Suprapubic skin (tissue), 4 donors: ENCODE measurements at places on chromosomes 3 and 15. TPM values are rescaled to one million over a fixed set of nuclear protein-coding genes. Genes with fewer than 3 reads are reported as not detected.
A peak's percentile ranks its signal among the peaks of the same experiment; 100 is the strongest.

- DNase-seq = no peak
These were observed 28.4 kb upstream of the MAGI1 start for GRCh38 chr3:66066963-66067617.

- DNase-seq = no peak
These were observed 45.6 kb downstream of the SST start for GRCh38 chr3:187624588-187624987.

DNA sequence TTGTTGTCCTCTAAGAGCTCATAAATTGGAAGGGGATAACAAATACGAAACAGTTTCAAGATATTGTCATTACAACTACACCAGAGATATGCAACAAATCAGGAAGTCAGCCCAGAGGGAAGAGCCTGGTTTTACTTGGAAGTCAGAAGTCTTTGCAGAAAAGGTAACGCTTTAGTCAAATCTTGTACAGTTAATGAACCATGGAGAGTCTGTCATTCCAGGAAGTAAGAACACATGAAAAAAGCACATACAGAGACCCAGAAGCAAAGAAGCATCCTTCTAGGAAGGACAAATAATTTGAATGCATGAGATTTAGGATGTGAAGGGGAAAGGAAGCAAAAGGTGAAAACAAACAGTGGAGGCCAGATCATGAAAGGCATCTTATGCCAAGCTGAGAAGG lies 19.6 kb downstream of the DYNC1LI1 start:
- no peak for DNase-seq

DNA sequence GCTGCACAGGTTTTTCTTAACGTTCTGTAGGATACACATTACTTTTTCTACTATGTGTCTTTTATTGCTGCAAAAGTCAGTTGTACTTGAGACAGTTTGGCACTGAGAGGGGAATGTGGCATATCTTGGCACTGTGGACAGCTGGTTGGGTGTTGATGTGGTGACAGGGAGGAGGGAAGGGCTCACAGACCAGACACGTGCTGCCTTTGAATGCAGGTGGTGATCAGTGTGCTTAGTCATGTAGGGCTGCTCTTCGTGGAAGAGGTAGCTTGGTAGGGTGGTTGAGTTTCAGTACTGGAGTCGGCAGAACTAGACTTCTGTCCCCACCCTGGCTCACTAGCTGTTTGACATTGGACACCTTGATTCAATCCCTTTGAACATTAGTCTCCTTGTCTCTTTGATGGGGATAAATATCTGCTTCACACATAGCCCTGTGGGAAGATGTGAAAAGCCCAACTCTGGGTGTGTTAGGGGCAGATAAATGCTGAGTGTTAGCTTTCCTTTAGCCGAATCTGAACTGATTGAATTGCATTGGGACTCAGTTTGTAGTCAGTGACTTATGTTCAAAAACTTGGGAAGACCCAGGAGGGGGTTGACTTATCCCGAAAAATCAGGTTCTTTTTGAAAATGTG lies 108.4 kb downstream of the PTPRG start:
- DNase-seq = no peak

- no peak for DNase-seq
These were observed 14.5 kb upstream of the SLC41A3 start for GRCh38 chr3:126098391-126098858.

Gene SPSB4
- 0.51 TPM for total RNA-seq

DNA sequence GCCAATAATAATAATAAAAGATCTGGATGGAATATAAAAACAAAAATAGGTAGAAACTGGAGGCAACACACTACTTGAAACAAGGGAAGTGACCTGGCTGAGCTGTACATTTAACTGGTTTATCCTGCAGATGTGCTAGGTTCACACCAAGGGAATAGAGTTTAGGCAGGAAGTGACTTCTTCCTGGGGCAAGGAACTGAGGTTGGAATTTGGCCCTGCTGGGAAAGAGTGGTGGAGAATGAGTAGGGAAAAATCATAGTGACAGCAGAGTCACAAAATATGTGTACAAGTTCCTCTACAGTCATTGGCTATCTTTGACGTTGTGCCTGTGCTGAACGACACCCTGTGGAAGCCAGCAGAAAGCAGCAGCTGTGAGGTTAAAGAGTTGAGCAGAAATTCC lies 44.1 kb downstream of the ARHGAP11B start:
- DNase-seq = no peak

- no peak for DNase-seq
These were observed 261.5 kb upstream of the LRTM1 start for GRCh38 chr3:55189359-55189801.

DNA sequence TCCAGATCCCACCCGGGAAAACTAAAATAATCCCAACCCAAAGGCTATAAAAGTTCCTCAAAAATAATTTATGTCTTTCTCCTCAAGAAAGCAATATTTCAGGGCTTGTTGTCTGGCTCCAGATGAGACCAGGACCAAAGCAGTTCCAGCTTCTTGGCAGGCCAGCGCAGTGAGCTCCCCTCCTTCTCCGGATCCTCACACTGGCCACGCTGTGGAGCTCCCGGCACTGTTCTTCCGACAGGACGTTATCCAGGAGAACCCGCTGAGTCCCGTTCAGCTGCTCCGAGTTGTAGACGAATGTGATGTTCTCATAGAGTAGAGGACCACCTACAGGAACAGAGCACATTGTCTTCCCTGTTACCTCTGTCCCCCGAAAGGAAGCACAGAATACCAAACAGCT lies 146.3 kb downstream of the P3H2 start:
- DNase-seq = no peak

DNA sequence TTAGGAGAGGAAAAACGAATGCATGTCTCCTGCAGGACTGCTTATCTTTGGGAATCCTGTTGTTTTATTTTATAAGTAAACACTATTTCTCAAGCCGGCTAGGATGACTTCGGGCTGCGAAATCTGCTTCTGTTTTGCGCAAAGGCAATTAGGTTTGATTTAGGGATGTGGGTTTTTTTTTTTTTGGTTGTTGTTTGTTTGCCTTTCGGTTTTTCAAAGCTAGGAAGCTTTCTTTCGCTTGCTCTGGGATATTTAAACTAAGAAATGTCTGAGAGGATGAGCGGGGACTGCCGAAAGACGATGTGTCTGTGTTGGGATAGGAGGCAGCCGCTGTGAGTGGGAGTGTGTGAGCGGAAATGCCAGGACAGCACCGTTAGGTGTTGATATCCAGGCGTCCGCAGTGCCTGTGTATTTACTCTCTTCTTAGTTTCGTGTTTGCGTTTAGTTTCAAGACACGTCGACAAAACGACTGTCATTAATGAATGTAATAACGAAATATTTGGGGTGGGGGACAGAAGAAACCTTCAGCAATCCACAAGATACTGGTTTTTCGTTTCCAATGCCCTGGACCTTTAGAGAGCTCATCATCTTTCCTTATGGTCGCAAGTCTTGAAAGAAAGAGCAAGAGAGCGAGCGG lies 604 bp downstream of the ISL2 start:
- no peak for DNase-seq

GRCh38 chr3:55486857-55487380 lies at the start of gene WNT5A:
Gene WNT5A (minus strand): TSS chr3:55487306. CDS start chr3:55486985, 321 bp downstream.
- peak; percentile 59 for DNase-seq

DNA sequence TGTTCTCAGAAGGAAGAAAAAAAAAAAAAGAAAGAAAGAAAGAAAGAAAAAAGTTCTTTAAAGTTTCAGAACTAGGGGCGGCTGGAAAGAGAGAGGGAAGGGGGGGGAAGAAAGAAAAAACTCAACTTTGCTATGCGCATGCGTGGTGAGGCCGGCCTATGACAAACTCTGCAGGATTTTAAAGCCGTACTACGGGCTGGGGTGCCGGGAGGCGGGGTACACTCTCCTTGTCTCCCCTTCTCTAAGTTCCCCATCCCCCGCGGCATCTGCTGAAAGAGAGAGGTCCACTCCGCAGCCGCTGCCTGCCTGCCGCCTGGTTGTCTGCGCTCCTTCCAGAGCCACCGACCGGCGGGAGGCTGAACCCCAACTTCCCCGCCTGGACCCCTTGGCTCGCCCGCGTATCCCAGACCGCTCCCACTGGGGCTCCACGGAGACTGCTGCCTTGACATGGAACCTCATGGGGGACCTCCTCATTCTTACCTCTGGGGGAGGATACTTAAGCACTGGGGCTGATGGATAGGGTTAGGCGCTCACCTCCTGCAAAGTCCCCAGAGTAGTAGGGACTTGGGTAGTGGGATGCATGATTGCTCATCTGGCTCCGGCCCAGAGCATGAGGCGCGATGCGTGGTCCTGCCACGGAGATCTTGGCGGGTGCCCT lies 1.4 kb upstream of the WNT5A start:
- DNase-seq = no peak

DNA sequence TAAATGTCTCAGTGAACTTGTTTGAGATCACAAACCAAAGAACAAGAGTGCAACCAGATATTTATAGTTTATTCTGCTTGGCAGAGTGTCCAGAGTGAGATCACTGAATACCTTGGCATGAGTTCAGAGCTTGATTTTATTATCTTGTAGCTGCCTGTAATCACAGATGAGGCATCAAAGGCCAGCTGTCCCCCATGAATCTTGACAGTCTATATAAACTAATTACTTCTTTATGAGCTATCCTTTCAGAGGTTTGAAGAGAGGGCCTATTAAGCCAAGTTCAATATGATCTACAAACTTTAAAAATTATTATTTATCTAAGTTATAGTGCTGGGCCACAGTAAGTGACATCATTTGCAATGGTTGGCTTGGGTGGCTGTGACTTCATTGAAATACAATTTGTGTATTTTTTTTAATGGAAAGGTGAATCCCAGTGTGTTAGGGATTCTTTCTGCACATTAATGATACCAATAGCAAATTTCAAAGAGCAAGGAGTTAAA lies 251.5 kb downstream of the CLSTN2 start:
- no peak for DNase-seq

- DNase-seq = no peak
These were observed 49.8 kb upstream of the SGO1 start for GRCh38 chr3:20235796-20236195.

GRCh38 chr3:62812631-62813030 lies 62.6 kb downstream of the CADPS start:
- DNase-seq = no peak

DNA sequence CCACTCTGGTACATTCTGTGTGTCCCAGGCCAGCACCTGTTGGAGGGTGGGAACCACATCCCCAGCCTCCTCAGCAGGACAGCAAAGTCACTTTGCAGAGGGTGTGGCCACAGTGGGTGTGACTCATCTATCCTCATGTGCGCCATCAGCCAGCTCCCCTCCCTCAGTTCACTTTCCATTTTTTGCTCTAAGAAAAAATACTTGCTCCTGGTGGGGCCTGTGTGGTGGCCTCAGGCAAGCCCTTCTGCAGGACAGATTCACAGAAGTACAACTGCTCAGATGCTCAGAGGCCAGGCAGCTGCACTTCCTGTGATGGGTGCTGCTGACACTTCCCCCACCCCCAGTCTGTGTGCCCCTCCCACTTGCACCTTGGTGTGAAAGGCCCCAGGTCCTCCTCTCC lies 78.3 kb upstream of the ALDH1L1 start:
- no peak for DNase-seq

GRCh38 chr3:28637742-28638141 lies 289.1 kb upstream of the AZI2 start:
- no peak for DNase-seq

Gene GPR149
- total RNA-seq = not detected

GRCh38 chr3:40267937-40268724 lies 41.4 kb upstream of the EIF1B start:
- no peak for DNase-seq

DNA sequence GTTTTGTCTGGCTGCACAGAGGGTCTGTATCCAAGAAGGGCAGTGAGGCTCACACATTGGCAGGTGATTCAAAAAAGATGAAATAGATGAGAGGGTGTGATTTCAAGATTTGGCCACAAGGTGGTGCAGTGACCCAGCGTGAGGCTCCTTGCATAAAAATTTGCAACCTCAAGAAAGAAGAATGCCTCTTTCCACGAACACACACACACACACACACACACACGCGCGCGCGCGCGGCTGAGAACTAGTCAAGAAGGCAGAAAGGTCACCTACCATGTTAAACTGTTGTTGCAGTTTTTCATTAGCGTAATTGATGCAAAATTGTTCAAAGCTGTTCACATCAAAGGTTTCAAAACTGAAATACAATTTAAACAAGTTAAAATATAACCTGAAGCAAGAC lies 39.2 kb downstream of the MYO5C start:
- DNase-seq = peak; percentile 81

DNA sequence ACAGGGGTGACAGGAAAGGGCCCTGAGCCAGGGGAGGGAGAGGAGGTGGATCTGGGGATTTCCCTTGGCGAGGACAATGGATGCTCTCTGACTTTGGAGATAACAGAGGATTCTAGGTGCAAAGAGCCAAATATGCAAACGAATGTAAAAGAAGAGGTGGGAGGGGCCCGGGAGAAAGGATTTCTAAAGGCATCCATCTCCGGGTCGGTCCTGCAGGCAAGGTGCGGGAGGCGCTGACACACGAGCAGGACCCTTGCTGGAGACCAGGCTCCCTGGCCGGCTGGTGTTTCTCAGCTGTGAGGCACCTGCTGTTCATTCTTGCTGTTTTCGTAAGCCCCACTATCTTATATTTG lies 115.2 kb upstream of the TLE3 start:
- no peak for DNase-seq

DNA sequence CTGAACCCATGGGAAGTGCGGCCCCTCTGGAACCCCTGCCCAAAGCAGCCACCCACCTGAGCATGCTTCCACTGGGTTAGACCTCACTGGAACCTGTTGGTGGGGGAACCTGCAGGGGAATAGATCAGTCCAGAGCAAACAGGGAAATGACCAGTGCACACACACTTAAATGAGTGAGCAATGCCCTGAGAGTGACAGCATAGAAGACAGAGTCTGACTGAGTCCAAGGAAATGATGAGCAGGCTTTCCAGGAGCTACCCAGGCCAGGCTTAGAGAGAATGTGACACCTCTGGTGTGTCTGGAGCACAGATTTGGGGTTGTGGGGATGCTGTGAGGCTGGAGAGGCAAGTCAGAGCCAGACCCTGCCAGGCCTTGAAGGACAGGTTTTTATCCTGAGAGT lies 28.5 kb downstream of the PLA1A start:
- no peak for DNase-seq

DNA sequence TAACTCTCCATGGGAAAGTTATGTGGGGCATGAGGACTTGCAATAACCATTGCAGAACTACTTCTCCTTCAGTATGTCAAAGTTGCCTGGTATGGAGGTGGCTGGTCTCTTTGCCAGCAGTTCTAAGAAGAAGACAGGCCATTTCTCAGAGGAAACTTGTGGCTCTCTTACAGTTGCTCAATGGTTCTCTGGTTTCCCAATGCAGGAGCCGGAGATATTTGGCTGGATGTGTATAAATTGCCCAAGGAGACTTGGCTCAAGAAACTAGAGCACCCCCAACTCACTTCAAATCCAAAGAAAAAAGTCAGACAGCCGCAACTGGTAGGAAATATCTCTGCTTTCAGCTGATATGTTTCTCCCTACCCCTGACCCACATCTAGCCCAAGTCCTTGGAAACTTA lies 24.2 kb downstream of the WDR93 start:
- no peak for DNase-seq

GRCh38 chr3:148828136-148828690 lies 602 bp downstream of the CPB1 start:
- DNase-seq = no peak

Gene FAM240A
- total RNA-seq = not detected

- no peak for DNase-seq
These were observed 53.3 kb upstream of the LIPC start for GRCh38 chr15:58378241-58379085.

- no peak for DNase-seq
These were observed 20.0 kb upstream of the SLC28A2 start for GRCh38 chr15:45231864-45232562.

- no peak for DNase-seq
These were observed 82.0 kb upstream of the MYRIP start for GRCh38 chr3:39727415-39727814.

Gene SATB1
- 41.9 TPM for total RNA-seq

GRCh38 chr3:42120866-42121265 lies 29.7 kb downstream of the TRAK1 start:
- peak; percentile 41 for DNase-seq

GRCh38 chr3:108406661-108407206 lies 103.7 kb downstream of the MYH15 start:
- no peak for DNase-seq
